Activated T-cell treated with anti-CD3 and anti-CD28 coated beads, Interleukin-2, amount 50 U/mL, for 48 hours (primary cell): ENCODE measurements at places on chromosomes 12 and 14.

- DNase-seq, result no peak
Observed at GRCh38 chr14:64628940-64629408, 75.2 kb upstream of the PLEKHG3 start.

- DNase-seq, result no peak
Observed at GRCh38 chr14:95490727-95491451, 25.6 kb downstream of the SYNE3 start.

DNA sequence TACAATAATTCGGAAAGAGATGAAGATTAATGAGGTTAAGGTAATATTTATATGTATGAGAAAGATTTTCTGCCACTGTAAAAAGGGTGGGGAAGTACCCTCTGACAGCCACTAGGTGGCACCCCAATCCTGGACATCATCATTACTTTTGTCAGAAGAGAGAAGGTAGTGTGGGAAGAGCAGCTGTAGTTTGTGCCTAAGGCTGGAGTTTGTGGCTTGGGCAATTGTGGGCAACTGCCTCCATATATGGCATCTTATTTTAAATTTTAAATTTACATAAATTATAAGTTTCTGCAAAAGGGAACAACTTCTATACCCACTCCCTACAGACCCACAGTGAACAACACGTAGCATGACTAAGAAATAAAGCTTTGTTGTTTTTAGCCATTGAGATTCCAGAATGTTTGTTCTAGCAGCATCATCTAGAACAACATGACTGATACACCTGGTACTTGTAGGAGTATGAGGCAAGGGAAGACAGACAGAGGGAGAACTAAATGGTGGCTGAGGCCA, 34.4 kb upstream of the SYCP3 start:
- DNase-seq, result peak; percentile 73

DNA sequence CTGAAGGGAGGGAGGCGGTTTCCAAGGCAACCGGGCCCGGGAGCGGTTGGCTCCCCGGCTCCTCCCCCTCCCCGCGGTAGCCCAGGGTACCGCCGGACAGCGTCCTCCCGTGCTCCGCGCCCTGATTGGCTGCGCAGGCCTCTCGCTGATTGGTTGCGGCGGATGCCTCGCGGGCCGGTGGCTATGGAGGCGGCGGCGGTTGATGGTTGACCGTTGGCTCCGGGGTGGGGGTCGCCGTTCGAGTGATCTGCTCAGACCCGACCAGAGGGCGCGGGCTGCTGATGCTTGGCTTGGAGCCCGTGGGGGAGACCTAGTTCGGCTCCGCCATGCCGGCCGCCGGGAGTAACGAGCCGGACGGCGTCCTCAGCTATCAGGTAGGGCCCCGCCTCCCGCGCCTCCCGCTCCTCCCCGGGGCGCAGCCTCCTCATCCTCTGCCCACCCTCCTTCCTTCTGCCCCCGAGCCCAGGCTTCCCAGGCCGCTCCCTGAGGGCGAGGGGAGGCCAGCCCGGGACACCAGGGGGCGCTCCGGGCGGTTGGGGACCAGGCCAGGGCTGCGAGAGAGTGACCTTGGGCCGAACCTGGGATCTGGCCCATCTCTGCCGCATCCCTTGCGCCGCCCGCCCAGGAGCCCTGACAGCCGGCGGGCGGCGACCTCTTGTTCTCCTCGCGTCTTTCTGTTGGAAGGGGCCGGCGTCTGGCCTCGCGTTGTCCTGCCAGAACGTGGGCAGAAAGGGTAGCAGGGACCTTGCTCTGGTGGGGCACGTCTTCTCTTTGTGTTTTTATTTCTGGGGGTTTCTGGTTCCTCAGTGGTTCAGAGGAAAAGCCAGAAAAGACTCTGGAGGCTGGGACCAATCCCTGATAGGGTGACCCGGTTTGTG, at the start of gene SLC4A8:
SLC4A8 (plus strand) TSS at position 170 of the 878 bp plus-strand sequence; CDS start at position 327, 157 bp downstream.
- DNase-seq, result peak; percentile 88

- DNase-seq, result no peak
Observed at GRCh38 chr12:77401064-77401769, 335.8 kb upstream of the E2F7 start.

DNA sequence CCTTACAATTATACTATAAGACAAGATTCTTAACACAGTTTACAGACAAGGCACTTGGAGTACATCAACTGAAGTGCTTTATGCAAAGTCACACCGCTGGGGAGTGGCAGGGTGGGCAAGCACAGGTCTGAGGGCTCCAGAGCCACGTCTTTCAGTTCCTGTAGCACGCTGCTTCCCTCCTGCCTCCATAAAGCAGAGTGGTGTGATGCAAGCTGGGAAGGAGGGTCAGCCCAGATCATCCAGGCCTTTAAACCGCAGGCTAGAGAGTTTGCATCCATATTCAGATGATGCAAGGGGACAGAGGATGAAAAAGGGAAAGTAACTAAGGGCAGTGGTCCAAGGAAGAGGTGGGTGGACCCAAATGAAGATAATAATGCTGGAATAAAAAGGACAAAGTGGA, 132.6 kb downstream of the ITPR2 start:
- DNase-seq, result no peak

- DNase-seq, result no peak
Observed at GRCh38 chr12:9132008-9132535, 16.4 kb upstream of the A2M start.

GRCh38 chr12:121495746-121496145, 85.1 kb downstream of the KDM2B start:
- DNase-seq, result no peak

- no peak for DNase-seq
Observed at GRCh38 chr12:5969156-5969973, 24.3 kb upstream of the ANO2 start.

DNA sequence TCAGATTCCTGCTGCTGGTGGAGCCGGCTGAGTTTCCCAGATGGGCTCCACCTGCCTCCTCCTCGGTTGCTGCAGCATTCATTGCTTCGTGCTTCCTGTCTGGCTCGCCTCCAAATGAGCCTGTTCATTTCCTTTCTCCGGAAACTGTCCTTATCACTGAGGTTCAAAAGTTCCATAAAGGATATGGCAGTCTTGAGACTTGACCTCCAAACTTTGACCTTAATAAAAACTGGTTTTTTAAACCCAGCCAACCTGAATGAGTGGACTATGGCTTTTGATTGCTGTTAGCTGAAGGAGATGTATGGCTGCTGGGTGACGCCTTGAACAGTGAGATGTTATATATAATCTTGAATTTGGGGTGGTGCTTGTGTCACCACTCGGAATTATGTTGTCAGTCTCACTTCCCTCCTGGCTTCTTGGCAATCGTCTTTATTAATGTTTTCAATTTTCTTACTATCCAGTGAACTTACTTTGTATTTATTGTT, 62.7 kb downstream of the RASSF3 start:
- no peak for DNase-seq

GRCh38 chr14:78823035-78823434, 652.9 kb downstream of the NRXN3 start:
- DNase-seq, result no peak

DNA sequence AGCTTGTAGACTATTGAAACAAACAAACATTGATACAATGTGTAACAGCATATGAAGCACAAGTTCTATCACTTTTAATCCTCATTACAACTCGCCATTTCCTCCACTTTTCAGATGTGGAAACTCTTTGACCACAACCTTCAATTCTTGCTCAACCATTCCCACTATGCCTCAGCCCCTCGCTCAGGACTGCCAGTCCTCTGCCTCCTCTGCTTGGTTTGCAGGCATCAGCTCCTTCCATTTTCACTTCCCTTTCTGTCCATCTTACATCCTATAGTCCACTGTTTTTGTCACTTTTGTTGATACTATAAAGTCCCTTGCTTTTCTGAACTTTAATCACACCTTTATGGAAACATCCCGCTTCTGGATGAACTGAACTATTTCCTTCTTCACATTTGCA, 28.2 kb upstream of the CD27 start:
- no peak for DNase-seq

DNA sequence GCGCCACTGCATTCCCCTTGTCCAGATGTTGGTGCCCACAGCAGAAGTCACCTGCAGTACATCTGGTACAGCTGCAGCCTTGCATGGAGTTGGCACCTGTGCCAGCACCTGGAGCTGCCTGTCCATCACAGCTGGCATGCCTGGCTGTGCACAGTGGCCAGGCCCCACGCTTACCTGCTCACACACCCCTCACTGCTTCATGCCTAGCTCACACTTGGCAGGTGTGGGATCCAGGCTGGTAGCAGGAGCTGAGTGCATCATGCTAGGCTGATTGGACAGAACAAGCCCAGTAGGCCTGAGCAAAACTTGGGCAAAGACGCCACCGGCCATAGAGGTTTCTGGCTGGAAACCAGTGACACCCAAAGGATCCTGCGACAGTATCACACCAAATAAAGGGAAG, 402.8 kb downstream of the FOXG1 start:
- no peak for DNase-seq

GRCh38 chr12:113185180-113186032, at the start of the genes DDX54 and RITA1:
TSS of gene DDX54 (minus strand) at chr12:113185478. CDS start at chr12:113185451, 27 bp downstream.
TSS of gene RITA1 (plus strand) at chr12:113185721. CDS start at chr12:113186747, 1,026 bp downstream.
- peak; percentile 90 for DNase-seq

GRCh38 chr14:51041883-51042282, 53.0 kb downstream of the TRIM9 start:
- no peak for DNase-seq

GRCh38 chr12:92149563-92149962, 3.9 kb upstream of the BTG1 start:
- DNase-seq, result no peak

DNA sequence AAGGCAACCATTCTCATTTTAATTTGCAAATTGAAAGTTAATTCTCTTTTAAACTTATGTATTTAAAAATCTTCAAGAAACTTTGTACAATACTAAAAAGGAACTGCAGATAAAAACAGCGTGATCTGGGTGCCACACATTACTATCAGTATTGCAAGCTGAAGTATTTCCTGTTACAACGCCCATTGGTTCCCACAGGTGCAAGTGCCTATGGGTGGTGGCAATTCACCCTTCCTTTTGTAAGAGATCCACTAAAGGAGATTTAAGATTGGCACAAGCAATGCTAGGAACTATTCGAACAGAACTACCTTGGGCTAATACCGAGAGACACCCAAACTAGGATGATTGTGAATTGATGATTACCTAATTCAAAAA, 13.2 kb downstream of the TAOK3 start:
- DNase-seq, result peak; percentile 28

DNA sequence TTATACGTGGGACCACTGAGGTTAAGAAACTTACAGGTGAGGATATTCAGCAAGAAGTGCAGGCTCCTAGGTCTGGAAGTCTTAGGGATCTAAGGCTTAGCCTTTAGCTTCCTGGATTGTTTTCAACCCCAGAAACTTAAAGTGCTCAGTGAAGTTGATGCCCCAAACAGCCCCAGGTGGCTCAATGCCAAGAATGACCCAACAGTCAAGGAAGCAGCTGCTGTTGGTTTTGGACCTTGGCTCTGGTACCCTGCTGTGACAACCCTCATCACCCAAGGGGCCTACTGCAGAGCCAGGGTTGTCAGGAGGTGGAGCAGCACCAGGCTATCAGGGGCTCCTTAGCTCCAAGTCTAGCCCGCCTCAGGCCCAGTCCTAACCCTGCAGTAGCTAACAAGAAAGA, 36.8 kb downstream of the VDR start:
- peak; percentile 48 for DNase-seq

DNA sequence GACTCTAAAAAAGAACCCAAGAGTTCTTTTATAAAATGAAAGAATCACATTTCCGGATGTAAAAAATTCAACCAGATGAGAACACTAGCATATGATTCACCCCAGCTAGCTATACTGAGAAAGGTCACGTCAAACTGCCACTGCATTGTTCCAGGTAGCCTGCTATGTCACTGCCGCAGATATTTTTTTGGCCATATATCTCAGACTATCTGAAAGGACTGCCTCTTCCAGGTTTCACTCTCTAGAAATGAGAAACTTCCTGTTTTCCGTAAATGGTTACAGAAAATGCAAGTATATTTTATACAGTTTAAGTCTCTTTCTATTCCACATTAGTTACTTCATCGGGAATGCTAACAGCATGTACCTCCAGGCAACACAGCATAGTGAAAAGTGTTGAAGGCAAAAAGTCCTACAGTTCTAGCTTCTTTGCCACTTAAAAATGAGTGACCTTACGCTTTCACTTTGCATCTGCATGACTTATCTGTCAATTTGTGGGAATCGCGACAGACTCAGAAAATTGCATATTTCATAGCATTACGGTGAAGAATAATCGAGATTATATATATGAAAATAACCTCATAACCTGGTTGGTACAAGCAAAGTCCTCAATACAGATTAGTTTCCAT, 105.2 kb downstream of the MED13L start:
- DNase-seq, result peak; percentile 45

DNA sequence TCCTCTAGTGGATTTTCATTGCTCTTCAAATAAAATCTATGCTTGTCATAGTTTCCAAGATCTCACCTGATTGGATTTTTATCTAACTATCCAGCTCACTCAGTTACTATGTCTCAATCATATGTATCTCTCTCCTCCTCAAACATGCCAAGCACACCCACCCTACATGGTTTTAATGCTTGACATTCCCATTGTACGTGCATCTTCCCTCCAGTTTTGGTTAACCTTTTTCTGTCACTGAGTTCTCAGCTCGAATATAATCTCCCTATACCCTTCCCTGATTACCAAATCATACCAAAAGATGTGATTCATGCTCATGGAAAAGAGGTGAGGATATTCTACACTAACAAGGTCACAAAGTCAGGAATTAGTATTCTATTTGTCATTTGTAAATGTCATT, 12.0 kb upstream of the PTPRQ start:
- DNase-seq, result no peak

DNA sequence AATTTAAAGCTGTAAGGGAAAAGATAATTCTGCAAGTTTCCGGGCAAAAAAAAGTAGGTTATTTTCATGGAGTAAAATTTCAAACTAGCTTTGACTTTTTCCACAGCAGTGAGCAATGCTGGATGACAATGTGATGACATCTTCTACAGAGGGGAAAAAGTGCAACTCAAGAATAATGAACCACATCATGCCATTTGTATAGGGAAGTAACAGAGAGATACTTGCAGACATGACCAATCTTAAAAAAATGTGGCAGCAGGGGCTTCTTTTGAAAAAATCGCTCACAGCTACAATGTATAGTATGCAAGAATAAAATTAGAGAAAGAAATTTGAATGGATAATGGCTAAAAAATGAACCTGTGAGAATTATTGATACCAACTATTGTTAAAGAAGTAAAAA, 115.5 kb downstream of the DHRS2 start:
- DNase-seq, result no peak

DNA sequence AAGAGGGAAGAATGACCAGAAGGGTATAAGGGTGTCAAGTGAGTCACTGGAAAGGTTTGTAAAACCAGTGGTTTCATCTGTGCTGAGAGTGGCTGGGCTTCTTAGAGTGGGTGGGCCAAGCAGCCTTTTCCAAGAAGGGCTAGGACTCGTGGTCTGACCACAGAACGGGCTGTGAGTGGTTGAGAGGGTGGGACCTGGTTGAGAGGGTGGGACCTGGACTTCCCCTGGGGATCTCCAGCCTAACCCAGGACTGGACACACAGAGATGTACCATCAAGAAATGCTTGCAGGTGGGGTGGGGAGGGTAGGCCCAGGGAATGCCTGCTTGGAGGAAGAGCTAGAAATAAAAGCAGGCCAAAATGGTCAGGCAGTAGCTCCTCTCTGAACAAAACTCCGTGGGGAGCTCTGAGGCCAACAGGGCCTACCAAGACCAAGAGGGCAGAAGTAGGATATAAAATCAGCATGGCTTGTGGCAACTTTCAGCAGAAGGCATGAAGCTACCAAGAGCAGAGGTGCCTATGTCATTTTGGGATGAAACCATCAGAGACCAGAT, 140.5 kb downstream of the FOXN3 start:
- peak; percentile 88 for DNase-seq

GRCh38 chr14:37792124-37792523, 196.7 kb downstream of the TTC6 start:
- no peak for DNase-seq
